ENCODE measurements at places on chromosomes 5 and 9.

DNA sequence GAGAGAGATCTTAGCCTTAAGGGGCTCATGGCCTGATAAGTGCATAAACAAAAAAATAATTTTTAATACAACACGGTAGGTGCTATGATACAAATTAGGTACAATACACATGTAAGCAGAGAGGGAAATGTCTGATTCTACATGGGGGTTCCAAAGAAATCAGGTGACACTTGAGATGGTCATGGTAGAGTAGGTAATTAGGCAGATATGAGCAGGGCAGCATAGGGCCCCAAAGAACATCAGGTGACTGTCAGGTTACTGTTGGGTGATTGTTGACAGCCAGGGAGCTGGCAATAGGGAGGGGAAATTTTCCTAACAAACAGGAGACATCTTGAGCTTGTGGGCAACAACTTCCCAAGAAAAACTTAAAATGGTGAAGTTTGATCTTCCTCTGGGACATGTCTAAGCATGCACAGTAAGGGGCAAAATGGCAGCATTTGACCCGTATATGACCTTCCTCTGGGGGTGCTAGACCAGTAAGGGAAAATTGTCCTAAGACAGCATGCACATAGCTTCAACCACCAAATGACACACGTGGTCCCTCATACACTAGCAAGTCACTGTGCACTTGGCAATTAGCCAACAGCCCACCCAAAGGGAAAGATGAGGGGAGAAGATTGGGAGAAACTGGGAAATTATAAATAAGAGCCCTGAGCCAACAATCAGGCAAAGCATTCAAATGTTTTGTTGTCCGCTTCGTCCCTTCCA is 37.3 kb upstream of the TENT4A start:
- no peak for DNase-seq

GRCh38 chr9:129929496-129930125 is 94.4 kb downstream of the USP20 start:
- no peak for DNase-seq

DNA sequence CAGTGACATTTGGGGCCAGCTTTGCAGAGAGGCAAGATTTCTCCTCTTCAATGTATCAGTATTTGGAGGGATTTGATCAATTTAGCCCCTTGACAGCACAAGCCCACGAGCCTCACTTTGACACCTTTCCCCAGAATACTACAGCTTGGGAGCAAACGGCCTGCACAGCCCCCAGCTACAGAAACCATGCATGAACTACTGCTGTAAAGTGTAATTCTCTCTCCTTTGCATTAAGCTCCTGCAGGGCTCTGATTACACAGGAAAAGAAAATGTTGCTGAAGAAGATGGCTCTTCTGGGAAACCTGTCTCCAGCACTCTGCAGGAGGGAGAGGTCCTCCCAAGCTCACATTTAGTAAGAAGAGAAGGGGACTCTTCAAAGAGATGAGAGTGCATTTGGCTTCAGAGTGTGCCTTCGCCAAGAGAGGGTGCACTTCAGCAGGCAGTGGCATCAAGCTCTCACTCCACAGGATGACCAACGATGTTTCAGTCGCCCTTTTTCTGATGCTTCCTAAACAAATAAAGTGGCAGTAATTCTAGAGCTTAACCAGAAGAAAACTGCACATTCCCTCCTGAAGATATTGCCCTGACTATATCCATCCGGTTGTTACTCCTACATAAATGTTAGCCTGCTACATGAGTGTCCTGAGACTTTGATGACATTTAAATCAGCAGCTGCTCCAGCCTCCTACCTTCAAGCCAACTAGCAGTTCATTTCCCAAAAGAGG is 272.2 kb downstream of the AUH start:
- DNase-seq = peak; percentile 56

DNA sequence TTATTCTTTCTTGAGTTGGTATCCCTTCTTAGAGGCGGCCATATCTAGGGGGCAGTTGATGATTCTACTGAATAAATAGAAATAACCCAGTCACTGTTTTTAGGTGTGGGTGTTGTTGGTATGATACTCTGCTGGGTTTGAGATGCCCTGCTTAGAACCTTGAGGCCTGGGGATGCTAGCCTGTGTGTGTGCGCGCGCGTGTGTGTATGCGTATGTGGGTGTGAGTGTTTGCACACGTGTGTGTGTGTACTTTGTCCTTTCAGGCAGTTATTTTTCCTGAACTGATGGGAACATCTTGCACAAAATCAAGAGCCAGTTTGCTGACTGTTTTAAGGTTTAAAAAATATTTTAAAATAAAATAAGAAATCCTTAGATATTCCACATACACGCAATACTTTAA is 3.3 kb downstream of the SLC28A3 start:
- no peak for DNase-seq

GRCh38 chr5:2887481-2888348 is 136.2 kb upstream of the IRX2 start:
- no peak for DNase-seq

- no peak for DNase-seq
Observed at GRCh38 chr9:136831002-136831719, 11.1 kb upstream of the AJM1 start.

- DNase-seq = no peak
Observed at GRCh38 chr9:90309809-90310520, 332.7 kb downstream of the DIRAS2 start.

- peak; percentile 47 for DNase-seq
Observed at GRCh38 chr9:137301081-137301947, 757 bp downstream of the NRARP start.

DNA sequence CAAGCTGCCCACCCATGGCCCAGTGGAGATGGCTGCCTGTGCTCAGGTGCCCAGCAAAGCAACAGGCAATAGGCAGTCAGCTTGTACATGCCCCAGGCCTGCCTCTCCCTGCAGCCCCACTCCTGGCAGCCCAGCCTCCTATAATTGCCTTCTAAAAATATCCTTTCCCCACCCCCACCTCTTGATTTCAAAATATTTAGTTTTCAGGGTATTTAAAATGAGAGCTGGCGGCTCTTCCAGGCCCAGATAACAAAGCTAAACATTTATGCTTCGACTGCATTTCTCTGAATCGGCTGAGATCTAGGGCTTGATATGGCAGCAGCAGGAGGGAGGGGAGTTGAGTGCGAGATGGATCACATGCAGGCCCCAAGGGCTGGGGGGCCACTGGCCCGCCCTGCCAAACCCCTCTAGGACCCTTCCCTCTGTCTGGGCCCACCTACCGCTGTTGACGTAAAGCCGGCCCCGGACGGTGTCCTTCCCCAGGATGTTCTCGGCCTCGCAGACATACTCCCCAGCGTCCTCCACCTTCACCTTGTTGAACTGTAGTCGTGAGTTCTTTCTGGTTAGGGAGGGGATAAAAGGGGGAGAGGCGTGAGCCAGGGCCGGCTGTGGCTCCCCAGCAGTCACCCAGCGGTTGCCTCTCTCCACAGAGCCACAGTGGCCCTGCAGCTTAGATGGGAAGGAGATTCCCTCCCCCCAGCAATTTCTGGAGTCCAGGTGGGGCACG is 85.0 kb downstream of the PSD2 start:
- no peak for DNase-seq

DNA sequence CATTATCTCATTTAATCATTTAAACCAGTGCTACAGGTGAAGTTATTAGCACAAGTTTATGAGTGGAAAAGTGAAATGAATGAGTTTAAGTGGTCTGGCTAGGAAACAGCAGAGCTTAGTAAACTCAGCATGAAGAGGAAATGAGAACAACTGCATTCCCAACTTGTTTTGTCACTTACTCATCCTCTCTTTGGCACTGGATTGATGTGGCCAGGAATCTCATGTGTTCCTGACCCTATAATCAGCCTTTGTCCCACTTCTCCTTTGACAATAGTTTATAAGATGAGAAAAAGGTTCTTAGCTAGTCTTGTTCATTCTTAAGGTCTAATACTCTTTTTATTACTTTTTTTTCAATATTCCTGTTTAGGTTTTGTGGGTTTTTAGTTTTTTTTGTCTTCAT is 559.2 kb upstream of the TLE4 start:
- no peak for DNase-seq

DNA sequence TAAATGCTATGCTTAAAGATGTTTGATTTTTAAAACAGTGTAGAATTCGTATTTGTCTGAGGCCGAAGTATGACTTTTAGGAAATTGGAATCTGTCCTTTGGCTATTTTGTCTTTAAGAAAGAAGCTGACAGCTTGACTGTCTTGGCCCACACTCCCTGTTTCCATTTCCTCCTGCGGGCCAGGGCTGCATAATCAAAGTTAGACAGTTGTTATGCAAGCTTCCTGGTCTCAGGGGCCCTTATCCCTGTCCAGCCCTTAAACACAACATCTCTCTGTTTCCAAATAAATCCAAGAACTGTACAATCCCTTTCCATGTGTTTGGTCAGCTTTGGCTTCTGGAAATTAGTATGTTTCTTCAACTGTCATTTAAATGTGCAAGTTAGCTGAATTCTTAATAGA is 54.6 kb upstream of the ECM2 start:
- peak; percentile 50 for DNase-seq

- peak; percentile 92 for DNase-seq
Observed at GRCh38 chr5:147310059-147310704, 75.4 kb downstream of the STK32A start.

DNA sequence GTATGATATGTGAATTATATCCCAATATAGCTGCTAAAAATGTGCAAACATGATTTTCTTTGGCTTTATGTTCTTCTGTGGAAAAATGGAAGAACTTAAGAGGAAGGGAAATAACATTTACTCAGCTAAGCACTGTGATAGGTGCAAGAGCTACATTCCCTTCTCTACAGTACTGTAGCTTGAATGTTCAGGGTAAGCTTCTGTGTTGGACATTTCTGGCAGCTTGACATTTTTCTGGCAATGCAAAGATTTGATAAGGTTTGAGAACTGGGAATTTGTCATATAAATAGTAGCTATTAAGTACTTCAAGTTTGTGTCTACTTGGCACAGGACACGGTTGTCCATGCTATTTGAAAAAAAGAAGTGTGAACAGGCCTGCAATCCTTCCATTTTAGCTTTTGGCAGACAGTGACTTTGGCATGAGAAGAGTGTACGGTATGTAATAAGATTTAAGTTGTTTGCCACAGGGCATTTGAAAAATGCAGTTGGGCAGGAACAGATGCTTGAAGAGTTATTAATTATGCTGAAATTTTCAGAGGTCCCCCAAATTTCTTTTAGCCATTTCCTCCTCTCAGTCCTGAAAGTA is 77.6 kb downstream of the KIF4B start:
- DNase-seq = peak; percentile 41

DNA sequence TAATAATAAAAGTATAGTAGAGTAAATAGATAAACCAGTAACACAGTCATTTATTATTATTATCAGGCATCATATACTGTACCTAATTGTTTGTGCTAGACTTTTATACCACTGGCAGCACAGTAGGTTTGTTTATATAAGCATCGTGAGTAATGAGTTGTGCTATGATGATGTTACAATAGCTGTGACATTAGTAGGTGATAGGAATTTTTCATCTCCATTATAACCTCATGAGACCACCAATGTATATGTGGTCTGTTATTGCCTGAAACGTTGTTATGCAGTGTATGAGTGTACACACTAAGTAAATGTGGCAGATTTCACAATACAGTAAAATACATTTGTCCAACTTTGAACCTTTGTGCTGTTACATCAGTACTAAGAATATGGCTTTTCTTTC is 72.7 kb upstream of the SPATA31D4 start:
- no peak for DNase-seq

- no peak for DNase-seq
Observed at GRCh38 chr5:91174396-91174795, 208.7 kb downstream of the ARRDC3 start.

DNA sequence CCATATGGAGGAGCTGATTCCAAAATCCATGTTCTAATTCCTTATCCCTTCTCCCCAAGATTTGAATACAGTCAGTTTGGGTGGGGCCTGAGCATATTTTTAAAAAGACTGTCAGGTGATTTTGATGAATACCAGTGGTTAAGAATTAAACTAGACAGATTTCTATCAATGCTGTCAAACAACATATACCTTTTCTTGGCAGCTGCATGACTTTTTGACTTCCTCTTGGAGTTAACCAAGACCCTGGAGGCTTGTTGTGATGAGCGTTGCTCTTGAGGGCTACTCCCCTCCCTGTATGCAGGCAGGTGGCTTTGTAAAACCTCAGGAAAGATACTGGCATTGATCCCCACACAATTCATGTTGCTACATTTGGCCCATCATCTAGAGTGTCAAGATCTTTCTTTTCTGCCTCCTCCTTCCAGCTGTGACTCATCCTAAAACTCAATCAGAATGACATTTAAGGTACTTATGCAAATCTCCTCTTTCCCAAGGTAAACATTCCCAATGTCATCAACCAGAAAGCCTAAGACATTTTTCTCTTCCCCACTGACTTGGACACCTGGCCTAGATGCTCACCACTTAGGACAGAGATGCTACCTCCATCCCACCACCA is 61.7 kb downstream of the PPP2R2B start:
- no peak for DNase-seq

GRCh38 chr5:1512541-1513291 is 11.0 kb downstream of the LPCAT1 start:
- no peak for DNase-seq

GRCh38 chr5:178831049-178831448 is 28.7 kb upstream of the ZNF354B start:
- no peak for DNase-seq

DNA sequence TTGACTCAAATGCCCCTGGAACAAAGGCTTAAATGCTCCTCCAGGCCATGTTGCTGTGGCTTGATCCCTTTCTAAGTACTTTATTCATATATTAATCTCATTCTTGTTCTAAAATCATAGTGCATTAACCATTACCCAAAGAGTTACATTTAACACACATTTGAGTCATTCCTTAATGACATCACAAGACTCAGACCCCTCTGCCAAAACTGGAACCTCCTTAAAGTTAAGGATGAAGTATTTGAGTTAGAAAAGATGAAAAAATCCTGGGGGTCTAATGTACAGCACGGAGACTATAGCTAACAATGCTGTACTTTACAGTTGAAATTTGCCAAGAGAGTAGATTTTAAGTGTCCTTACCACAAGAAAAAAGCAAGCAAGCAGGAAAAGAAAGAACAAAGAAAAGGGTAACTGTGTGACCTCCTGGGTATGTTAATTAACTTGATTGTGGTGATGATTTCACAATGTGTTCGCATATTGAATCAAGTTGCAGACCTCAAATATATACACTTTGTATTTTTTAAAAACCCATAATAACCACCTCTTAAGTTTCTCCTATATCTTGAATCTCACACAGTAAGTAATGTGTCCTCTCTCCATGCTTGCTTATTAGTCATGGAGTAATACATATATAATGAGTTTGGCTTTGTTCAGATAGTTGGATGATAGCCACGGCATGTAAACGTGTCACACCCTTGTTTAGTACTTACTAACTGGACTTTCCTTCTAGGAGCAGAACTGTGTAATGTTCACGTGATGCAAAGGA is 376.9 kb downstream of the SEMA5A start:
- no peak for DNase-seq

- no peak for DNase-seq
Observed at GRCh38 chr5:123472150-123472924, 39.6 kb upstream of the CSNK1G3 start.

GRCh38 chr9:136193127-136193890 is 11.6 kb downstream of the LHX3 start:
- no peak for DNase-seq

DNA sequence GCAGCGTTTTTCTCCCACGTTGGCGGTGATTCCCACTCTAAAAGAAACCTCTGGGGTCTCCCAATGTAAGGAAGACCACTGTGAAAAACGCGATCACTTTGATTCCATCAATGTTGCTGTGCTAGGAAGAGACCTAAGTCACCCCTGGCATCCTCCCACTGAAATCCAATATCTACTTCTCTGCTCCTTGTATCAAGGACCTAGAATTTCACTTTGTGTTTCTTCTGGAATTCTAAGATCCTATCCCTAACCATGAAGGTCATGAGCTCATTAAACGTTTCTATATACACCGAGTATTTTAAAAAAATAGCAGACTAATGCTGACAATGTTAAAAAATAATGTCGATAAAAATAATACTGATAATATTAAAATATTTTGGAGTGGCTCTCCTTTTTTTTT is 118.8 kb upstream of the MYO10 start:
- no peak for DNase-seq
